ENCODE measurements at places on chromosomes 6 and 20.
A peak's percentile ranks its signal among the peaks of the same experiment; 100 is the strongest.

DNA sequence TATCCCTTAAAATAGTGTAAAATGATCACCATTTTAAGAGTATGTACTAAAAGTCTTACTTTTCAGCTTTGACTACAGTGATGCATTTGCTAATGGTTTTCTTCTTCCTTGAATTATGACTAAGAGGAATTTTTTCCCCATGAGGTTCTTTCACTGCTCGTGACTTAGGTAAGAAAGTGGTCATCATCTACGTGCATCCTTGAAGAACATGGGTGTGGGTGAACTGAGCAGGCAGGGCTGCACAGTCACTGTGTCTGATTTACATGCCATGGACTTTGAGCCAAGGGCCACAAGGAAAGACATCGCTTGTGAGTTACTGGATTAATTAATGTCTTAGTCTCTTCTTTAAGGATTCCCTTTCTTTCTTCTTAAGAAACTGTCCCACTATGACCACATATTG is 33.3 kb downstream of the NQO2 start:
- DNase-seq: no peak

- no peak for DNase-seq
Measured at GRCh38 chr20:18853946-18854646, 40.5 kb downstream of the SCP2D1 start.

- DNase-seq: no peak
Measured at GRCh38 chr6:96909811-96910210, 12.1 kb upstream of the NDUFAF4 start.

- no peak for DNase-seq
Measured at GRCh38 chr20:38373231-38373867, 27.1 kb downstream of the LBP start.

DNA sequence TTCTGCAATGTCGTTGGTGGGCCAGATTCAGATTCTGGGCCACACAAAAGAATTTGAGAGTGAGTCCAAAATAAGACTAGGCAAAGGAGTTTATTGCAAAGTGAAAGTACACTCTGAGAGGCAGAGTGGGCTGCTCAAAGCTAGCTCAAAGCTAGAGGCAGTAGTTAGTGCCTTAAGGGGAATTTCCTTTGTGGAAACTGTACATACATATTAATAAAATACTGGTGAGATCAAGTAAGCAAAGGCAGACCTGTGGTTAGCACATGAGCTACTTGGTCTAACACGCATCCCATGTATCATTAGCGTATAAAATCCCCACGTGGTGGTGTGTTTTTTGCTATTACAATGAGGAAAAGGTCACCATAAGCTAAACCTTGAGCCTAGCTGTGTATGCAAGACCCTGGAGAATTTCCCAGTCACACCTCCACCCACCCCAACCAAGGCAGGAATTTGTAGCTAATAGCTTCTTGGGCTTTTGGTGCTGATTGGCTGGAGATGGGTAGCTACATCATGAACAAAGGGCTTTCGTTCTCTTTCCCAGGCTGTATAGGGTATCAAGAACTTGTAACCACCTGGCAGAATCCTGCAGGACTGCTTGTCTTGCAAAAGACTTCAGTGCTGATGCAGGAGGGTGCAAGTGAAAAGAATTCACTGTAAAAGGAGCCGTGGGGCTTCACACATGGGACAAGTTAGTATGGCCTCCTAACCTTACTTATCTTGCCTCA is 14.7 kb upstream of the TRIM26 start:
- DNase-seq: no peak

DNA sequence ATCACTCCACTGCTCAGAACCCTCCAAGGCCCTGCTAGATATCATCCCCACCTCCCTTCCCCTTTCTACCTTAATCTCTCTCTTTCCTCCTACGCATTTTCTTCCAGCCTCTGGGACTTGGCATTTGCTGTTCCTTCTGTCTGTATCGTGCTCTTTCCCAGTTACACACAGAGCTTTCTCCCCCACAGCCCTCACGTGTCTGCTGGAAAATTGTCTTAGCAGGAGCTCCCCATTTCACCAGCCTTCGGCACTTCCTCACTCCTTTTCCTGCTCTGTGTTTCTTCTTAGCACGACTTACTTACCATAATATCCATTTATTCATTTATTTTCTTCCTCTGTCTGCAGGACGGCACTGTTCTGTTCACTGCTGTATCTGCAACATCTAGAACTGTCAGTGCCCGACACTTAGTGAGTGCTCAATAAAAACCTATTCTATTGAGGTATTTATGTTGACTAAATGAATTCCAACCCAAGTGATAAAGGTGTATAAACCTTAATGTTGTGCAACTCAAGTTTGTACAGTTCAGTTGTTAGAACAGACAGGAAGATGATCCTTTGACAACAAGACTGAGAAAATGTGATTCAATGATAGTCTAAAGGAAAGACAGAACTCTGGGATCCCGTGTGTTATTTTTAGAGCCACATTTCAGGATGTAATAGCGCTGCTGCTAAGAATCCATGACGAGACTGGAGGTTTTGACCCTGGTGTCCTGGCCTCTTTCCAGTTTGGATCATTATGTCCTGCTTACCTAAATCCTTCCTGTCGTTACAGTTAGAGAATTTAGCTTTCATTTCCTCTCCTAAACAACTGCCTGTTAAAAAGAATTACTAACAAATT is 170.1 kb upstream of the LAMP5 start:
- no peak for DNase-seq

DNA sequence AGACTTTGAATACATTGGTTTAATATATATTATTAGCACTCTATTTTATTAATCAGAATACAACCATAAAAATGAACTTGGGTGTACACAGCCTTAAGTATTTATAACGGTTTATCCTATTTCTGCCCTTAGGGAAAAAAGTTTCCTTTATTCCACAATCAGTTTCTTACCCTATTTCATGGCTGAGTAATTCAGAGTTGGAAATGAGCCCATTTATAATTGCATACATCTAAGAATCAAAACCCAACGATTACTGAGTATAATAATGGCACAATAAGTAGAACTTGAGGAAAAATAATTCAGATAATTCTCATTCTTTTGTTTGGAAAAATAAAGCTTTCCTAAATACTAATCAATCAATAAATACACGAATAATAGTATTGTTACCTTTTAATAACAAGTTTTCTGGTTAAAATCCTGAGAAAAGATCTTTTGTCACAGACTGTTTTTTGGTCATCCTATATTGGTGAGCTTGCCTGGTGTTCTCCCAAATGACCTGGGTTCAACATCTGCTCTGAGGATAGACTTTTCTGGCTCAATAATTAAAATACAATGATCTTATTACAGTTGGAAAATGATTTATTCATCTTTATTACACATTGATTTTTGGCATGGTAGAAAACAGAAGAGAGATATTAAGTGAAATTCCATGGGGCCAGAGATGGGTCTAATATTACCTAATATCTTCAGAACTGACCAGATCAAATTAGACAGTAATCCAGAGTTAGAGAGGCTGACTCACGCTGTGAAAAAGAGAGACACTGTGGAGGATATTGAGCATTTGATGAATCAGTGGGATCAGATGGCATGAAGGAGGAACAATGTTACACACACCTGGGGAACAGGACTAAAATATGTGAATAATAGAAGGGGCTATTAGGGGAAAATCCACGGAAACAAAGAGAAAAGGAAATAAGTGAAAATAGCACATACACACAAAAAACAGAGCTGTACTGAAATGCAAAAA is 162.1 kb upstream of the TBX18 start:
- no peak for DNase-seq

DNA sequence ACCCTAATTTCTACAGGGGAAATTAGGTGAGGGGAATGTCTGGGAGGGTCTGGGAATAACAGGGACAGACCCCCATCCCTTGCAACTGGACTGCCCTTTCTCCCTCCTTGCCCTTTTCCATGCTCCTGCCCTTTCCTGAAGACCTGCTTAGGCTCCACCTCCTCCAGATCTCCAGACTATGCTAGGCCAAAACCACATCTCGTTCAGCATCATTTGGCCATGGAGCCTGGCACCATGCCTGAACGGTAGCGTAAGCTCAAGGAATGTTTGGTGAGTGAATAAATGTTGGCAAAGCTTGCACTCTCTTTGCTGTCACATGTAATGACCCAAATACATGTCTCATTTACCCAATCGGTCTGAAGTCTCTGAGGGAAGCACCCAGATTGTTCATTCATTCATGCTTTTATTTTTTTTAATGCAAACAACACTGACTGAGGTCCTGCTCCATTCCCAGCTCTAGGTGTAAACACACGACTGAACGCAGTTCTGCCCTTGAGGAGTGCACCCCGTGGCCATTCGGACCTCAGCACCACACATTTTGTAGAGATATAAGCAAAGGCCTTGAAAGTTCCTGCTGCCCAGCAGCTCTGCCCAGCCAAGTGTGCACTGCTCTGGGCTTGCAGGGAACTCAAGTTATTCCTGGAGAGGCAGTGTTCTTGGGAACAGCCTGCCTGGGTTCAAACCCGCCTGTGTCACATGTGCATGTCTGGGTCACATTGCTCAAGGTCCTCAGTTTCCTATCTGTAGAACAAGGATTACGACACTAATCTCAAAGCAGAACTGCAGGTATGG is 1.1 kb upstream of the GRM4 start:
- DNase-seq: peak; percentile 80

DNA sequence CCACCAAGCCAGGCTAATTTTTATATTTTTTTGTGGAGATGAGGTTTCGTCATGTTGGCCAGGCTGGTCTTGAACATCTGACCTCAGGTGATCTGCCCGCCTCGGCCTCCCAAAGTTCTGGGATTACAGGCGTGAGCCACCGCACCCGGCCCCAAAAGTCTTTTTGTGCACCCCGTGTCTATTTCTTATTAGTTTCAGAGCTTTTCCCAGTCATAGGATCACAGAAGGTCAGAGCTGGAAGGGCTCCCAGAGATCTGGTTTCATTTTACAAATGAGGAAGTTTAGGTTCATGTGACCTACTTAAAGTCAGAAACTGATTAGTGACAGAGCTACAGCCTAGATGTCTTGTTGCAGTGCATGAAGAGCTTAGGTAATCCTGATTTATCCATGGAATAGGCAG is 1.6 kb upstream of the OGFRL1 start:
- DNase-seq: peak; percentile 6

GRCh38 chr6:80341330-80341729 is 234.9 kb downstream of the BCKDHB start:
- DNase-seq: no peak

DNA sequence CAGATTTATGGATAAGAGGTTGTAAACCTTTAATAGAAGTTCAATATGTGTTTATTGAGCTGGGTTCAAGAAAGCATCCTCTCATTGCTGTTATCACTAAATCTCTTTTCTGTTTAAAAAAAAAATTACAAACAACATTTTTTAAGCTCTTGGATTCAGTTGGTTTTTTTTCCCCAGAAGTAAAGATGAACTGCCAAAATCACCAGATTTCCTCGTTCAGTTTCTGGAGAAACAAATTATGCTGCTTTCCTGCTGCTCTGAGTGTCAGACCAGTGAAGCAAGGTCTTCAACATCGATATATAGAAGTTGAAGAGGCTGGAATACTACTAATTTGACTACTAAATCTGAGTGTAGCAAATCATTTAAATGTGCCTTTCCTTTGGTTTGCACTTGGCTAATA is 352.1 kb upstream of the IRAK1BP1 start:
- no peak for DNase-seq

- no peak for DNase-seq
Measured at GRCh38 chr6:67475700-67476099, 1159.4 kb upstream of the ADGRB3 start.

DNA sequence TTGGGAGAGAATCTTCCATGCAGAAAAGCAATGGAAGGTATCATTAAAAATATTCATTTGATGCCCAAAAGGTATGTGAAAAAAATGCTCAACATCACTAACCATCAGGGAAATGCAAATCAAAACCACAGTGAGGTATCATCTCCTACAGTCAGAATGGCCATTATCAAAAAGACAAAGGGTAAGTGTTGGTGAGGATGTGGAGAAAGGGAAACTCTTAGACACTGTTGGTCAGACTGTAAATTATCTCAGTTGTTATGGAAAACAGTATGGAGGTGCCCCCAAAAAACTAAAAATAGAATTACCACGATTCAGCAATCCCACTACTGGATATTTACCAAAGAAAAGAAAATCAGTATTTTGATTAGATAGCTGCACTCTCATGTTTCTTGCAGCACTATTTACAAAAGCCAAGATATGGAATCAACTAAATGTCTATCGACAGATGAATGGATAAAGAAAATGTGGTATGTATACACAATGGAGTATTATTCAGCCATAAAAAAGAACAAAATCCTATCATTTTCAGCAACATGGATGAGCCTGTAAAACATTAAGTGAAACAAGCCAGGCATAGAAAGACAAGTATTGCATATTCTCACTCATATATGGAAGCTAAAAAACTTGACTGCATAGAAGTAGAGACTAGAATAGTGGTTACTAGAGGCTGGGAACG is 84.0 kb downstream of the DTNBP1 start:
- no peak for DNase-seq

GRCh38 chr20:45032276-45032675 is 66.0 kb downstream of the STK4 start:
- no peak for DNase-seq

DNA sequence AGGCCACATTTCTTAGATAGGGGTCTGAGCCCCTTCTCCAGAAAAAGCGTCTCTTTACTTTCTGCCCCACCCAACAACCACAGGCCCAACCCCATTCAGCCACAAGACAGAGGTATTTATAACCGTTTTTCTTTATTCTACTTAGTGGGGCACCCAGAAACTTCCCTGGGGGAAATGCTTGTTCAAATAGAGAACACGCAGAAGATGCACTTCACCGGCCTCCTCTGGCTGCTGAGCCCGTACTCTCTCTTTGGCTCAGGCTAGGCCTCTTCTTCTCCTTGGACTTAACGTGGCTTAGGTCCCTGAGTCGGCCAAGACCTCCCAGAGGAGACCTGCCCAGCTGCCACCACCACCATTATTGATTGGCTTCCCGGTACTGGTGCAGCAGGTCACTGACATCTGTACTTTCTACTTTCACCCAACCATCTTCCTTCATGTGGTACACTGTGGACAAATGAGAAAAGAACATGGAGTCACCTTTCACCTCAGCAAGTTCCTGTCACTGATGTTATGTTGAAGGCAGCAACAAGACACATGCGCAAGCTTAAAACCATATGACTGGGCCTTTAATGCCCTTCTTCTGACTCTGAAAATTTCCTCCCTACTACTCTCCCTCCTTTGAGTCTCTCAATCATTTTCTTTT is 2.2 kb upstream of the TAP2 start:
- no peak for DNase-seq

- DNase-seq: no peak
Measured at GRCh38 chr6:70714716-70715257, 47.1 kb downstream of the SMAP1 start.

- DNase-seq: no peak
Measured at GRCh38 chr6:32815115-32815514, 1.7 kb downstream of the HLA-DOB start.

- DNase-seq: peak; percentile 41
Measured at GRCh38 chr6:167279766-167280446, 11.2 kb upstream of the UNC93A start.

- no peak for DNase-seq
Measured at GRCh38 chr6:129321303-129321702, 388.7 kb downstream of the ARHGAP18 start.

Measured in DMS79 treated with DMSO at 0.1 percent for 48 hours (cell line).